ENCODE measurements at places on chromosomes 12 and 14.

DNA sequence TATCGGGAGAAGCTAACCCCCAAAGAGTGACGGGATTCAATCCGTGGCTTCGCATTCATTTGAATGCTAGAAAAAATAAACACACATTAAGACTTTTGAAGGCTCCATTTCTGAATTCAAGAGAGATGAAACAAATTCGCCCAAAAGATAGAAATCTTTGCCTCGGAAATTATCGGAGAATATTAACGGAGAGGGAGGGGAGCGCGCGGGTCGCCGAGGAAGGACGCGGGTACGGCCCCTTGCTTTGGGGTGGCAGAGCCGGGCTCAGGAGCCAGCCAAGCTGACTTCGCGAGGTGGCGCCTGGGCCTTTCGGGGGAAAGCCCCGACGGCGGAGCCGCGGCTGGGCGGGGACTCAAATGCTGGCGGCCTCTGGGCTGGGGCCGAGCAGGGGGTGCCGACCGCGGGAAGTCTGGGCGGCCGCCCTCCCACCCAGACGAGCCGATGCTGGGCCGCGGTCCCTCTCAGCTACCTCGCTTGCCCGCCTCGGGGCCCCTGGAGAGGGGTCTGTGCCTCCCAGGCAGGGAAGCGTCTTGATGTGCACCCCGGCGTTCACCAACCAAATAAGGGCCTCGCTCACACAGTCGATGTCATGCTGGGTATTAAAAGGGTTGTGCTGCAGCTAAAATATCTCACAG lies 14.7 kb downstream of the NKX2-1 start:
- no peak for DNase-seq

DNA sequence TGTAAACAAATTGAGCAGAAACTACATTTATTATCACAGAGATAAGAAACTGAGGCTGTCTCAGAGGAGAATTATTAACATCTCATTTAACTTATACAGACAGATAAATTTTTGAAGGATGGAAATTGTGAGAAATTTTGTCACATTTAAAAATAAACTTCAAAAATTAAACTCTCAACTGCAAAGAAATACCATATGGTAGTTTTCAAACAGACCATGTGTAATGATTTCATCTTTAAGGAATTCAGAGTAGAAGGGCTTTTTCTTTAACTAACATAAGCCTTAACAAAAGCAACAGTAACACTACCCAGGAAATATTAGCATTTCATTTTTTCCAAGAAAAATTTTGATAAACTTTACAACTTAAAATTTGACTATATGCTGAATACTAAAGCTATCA lies 26.6 kb downstream of the NUP37 start:
- DNase-seq: no peak

- DNase-seq: no peak
Observed at GRCh38 chr12:52585066-52585465, 11.4 kb upstream of the KRT74 start.

GRCh38 chr12:7354529-7354928 lies 50.7 kb downstream of the ACSM4 start:
- DNase-seq: no peak

DNA sequence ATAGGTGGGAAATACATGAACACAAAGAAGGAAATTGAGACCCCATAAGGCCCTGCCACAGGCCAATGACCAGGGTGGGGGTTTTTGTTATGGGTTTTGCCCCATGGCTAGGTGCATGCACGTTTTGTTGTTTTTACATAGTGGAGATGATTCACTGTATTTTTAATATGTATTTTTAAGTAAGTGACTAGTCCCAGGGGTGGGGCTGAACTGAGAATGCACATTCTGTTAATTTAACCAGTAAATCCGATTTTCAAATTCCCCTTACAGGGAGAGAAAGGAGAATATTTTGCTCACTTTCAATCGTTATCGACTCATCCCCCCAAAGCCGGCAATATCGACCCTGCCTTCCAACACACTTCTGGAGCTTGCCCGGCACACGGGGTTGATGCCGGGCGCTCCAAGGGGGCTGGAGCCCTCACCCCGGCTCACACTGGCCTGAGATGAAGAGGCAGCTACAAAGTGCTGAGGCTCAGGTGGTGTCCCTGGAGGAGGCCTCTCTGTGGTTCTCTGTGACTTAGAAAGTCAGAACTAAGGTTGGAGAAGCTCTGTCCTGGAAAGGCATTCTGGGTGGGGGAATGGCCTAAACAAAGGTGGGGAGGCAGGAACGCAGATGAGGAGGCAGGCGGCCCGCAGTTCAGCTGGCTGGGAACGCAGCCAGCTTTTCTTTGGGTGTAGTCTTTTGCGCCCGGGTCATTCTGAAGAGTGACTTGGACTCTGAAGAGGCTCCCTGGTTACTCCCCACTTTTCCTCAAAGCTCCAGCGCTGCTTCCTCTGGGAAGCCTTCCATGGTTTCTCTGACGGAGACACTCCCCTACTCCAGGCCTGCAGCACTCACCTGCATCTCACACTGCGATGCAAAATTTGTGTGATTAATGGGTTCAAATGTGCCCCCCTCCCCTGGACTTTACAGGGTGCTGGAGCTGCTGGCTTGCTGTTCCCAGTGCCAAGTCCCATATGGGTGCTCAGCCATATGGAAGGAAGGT lies 50.7 kb upstream of the DLK1 start:
- DNase-seq: no peak

GRCh38 chr12:114774197-114774596 lies 90.2 kb upstream of the TBX3 start:
- DNase-seq: no peak

- no peak for DNase-seq
Observed at GRCh38 chr14:87628129-87628528, 364.9 kb downstream of the GALC start.

GRCh38 chr14:92728759-92729364 lies 19.6 kb downstream of the LGMN start:
- no peak for DNase-seq

DNA sequence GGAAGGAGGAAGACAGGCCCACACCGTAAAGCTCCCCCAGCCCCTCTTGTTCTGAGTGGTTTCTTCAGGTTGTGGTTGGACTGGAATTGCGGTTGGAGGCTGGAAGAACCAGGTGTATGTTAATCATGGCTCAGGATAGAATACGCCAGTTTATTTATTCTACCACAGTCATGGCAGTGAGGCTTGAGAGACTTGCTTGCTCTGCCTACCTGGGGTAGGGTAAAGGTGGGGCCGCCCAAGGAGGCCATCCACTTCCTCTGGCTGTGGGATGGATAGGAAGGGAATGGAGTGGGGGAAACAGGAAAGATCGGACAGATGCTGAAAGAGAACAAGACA lies 8.1 kb downstream of the SHMT2 start:
- no peak for DNase-seq

GRCh38 chr14:96747006-96747405 lies 50.2 kb upstream of the VRK1 start:
- no peak for DNase-seq

DNA sequence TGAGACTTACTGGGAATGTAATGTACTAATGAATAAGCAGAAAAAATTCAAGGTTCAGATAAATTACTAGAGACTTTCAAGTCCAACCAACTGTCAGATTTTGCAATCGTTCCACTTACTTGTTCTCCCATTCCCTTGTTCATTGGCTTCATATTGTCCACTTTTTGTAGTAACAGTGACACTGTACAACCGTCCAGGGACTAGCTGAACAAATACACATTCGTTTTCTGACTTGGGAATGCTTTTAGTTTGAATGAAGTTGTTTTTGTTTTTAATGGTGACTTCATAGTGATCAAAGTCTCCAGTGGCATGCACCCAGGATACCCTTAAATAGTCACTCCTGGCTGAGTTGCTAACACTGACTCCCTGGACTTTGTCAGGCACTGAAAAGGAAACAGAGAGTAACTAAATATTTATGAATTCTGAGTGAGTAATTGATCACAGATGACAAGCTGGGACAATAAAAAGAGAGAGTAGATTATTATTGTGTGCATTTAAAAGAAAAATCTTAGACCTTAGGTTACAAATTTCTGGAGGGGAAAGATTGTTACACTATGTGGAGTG lies 65.4 kb downstream of the PTPRB start:
- no peak for DNase-seq

DNA sequence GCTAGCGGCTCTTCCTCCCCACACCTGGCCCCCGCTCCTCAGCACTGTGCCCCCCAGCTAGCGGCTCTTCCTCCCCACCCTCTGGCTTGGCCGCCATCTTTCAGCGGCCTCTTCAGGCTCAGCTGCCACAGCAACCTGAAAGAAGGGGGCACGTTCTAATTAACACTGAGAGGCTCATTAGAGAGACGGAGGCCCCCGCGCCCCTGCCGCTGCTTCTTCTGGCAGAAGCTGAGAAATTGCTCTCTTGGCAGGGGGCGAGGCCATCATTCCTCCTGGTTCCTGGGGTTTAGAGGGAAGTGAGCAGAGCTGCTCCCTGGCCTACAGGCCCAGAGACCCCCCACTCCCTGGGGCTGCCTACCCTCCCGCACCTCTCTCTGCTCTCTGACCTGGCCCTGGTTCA lies 64.4 kb downstream of the IQSEC3 start:
- no peak for DNase-seq

All from NCI-H2227 treated with DMSO at 0.1 percent for 48 hours (cell line).